ENCODE measurements at places on chromosomes 2 and 18.

- no peak for DNase-seq
These were observed 173.3 kb upstream of the NT5C1B start for GRCh38 chr2:18762667-18763066.

GRCh38 chr2:236617221-236617737 is 47.7 kb downstream of the ACKR3 start:
- DNase-seq: no peak

GRCh38 chr2:195410074-195410671 is 246.9 kb upstream of the SLC39A10 start:
- DNase-seq: no peak

- DNase-seq: no peak
These were observed 2.6 kb downstream of the ZNF521 start for GRCh38 chr18:25349131-25349925.

GRCh38 chr2:153635494-153635893 is 156.9 kb upstream of the RPRM start:
- no peak for DNase-seq

DNA sequence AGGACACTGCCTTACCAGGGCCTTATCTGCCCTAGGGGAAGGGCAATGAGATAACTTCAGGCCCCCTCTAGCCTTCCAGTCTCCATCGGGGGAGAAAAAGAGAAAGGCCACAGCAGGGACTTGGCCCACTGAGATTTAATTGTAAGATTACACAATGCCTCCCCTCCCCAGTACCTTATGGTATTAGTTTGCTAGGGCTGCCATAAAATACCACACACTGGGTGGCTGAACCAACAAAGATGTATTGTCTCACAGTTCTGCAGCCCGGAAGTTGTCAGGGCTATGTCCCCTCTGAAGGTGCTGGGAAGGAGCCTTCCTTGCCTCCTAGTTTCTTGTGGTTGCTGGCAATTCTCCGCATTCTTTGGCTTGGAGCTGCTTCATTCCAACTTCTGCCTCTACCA is 34.8 kb upstream of the SPATA3 start:
- no peak for DNase-seq

DNA sequence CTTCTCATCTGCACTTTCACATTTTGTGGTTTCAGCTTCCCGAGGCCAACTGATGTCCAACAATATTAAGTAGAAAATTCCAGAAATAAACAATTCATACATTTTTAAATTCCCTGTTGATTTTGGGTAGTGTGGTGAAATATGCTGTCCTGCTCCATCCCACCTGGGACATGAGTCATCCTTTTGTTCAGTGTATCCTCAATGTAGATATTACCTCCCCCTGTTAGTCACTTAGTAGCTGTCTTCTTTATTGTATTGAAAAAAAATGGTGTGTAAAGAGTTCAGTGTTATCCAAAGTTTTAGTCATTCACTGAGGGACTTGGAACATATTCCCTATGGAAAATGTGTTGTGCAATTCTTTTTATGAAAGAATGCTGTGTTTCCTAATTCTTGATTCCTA is 348.1 kb downstream of the SOCS6 start:
- DNase-seq: no peak

DNA sequence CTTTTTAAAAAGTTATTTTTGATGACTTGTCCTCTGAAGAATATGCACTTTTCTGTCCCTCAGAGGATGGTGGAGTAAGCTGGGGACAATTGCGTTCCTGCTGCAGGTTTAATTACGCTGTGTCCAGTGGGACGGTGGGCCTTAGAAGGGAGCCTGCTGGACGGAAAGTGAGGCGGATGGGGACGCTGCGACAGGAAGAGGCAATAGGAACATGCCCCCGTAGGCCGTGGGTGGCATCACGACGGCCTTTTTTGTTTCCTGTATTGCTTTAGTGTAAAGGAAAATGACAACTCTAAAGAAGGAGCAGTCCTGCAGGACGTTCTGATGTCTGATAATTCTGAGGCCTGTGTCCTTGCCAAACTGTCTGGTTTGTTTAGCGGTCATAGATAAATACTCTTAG is 121.6 kb downstream of the NFATC1 start:
- DNase-seq: no peak

- no peak for DNase-seq
These were observed 129.1 kb upstream of the MMADHC start for GRCh38 chr2:149716687-149717086.

DNA sequence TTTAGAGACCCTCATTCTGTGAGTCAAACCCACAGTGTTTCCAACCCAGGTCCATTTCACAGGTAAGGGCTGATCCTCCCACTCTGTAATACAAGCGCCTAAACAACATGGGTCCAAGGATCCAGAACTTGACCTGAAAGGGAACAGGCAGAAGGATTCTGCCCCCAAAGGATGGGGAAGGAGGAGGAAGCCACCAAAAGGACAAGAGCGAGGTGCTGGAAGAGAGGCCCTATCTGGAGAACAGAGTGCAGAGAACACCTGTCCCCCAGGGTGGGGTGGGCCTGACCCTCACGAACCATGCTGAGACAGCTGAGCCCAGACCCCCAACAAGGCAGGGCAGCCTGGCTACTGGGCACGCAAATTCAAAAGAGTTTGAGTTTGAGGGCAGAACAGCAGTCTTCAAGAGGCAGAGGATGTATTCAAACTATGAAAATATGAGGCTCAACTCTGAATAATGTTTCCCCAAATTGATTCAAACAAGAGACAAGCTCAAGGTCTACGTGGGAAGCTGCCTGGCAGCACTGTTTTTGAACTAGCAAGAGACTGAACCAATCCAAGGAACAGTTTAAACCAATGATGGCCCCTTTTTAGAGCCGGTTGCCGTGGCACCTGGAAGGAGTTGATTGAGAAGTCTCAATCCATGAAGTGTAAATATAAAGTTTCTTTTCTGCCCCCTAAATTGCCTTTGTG is 212.7 kb downstream of the ALPK2 start:
- DNase-seq: no peak

DNA sequence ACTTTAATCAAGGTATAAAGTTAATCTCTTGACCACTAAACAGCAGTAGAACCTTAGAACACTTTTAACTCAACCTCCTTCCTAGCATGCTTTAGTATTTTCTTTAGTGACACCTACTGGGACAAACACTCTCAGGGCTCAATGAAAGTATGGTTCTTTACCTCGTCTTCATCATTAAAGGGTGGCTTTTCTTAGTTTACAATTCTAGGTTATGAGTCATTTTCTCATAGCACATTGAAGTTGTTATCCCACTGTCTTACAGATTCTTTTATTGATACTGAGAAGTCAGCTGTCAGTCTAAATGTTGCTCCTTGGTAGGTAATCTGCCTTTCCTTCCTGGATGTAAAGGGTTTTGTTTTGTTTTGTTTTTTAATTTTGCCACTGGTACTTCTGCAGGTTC is 38.0 kb downstream of the SIGLEC15 start:
- no peak for DNase-seq

DNA sequence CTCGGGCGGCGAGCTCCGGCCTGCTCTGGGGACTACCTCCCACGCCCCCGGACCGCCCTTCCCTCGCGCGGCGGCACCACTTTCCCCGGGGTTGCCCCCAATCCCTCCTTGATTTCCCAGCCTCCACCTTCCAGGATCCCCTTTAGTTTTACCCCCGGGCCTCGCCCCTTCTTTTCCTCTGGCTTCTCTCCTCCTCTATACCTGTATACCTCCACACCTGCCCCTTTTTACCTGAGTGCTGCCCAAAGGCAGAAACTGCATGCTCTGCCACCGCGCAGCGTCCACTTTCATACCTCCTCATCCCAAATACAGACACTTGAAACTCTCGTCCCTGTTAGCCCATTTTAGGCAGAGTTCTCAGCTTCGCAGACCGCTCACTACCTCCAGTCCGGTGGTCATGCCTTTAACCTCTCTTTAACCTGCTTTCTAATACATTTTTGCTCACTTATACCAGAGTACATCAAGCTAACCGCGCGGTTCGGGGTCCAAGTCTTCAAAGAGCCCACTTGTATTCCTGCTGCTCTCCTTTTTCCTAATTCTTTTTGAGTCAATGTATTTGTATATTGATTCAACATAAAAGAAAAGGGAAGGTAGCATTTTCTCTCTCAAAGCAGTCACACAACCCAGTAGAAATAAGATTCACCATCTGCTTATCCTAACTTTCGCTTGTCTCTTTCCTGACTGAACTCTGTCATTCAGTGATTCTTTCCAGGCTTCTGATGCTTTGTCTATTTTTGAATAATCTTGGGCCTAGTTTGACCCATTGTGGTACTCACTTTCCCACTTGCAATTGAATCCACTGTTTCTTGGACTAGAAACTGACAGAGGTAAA is 901 bp downstream of the SPOPL start:
- DNase-seq: no peak

GRCh38 chr2:68687018-68687417 is 43.6 kb downstream of the PROKR1 start:
- no peak for DNase-seq

DNA sequence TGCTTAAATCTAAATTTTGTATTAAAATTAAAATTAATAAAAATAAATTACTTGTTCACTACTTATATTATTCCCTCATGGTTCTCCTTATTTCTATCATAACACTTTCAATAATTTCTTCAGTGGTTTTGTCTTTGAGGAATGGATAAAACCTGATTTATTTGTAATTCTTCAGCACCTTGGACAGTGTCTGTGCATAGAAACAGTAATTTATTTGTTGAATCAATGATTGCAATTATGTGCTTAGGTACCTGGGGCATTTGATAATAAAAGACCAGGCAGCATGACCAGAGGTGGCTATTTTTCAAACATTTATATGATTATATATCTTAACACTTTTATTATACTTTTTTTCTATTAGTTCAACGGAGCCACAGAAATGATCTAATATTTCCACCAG is 1062.7 kb downstream of the DSC3 start:
- DNase-seq: no peak

DNA sequence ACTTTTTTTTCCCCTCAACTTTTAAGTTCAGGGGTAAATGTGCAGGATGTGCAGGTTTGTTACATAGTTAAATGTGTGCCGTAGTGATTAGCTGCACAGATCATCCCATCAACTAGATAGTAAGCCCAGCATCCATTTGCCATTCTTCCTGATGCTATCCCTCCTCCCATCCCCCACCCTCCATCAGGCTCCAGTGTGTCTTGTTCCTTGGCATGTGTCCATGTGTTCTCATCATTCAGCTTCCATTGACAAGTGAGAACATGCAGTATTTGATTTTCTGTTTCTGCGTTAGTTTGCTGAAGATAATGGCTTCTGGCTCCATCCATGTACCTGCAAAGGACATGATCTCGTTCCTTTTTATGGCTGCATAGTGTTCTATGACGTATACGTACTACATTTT is 47.2 kb upstream of the STON1 start:
- DNase-seq: no peak

DNA sequence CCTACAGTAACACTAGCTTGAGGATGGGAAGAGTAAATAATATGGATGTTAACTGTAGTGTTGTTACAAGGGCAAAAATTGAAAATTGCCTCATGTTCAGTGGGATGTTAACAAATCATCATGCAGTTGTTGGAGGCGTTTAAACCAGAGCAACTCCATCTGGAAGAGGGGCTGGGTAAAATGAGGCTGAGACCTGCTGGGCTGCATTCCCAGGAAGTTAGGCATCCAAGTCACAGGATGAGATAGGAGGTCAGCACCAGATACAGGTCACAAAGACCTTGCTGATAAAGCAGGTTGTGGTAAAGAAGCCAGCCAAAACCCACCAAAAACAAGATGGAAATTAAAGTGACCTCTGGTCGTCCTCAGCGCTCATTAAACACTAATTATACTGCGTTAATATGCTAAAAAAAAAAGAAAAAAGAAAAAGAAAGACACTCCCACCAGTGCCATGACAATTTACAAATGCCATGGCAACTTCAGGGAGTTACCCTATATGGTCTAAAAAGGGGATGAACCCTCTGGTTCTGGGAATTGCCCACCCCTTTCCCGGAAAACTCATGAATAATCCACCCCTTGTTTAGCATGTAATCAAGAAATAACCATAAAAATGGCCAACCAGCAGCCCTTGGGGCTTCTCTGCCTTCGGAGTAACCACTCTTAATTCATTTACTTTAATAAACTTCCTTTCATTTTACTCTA is 101.4 kb downstream of the MYO5B start:
- no peak for DNase-seq

- DNase-seq: no peak
These were observed 28.9 kb downstream of the MALT1 start for GRCh38 chr18:58700209-58700608.

DNA sequence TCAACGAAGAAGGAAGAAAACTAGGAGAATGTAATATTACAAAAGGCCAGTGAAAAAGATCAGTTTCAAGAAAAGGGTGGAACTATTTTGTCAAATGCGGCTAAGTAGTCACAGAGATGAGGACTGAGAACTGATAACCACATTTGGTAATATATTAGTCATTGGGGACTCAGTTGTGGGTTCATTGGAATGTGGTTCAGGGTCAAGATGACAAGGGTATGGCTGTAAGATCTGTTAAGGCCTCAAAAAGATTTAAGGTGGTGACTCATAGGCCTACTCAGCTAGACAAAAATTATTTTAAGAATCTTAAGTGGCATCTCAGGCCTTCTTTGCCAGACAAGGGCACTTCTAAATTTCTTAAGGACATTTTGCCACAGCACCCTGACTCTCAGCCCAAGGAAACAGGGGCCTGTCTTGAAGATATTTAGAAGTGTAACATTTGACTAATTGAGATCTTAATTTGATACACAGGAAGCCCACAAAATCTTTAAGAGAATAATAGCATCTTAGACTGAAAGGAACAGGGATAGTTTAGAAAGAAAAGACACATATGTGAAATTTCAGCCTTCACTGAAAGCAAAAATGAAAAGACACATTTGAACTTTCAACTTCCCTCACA is 81.3 kb downstream of the STRADB start:
- no peak for DNase-seq
